Left colon (tissue), 2 donors: ENCODE measurements at places on chromosomes 2 and 18. TPM values are rescaled to one million over a fixed set of nuclear protein-coding genes. Genes with fewer than 3 reads are reported as not detected.

- peak; percentile 75 for DNase-seq
Observed at GRCh38 chr2:172329774-172330671, 97.4 kb upstream of the ITGA6 start.

GRCh38 chr2:209470466-209470865, 46.6 kb downstream of the MAP2 start:
- DNase-seq = no peak

GRCh38 chr2:152054593-152054992, 44.3 kb downstream of the CACNB4 start:
- DNase-seq = no peak

CCDC93 gene
- 44.3 TPM for total RNA-seq

CXCR4 gene
- 5.8 TPM for total RNA-seq
